ENCODE measurements at places on chromosomes 3 and 15.

DNA sequence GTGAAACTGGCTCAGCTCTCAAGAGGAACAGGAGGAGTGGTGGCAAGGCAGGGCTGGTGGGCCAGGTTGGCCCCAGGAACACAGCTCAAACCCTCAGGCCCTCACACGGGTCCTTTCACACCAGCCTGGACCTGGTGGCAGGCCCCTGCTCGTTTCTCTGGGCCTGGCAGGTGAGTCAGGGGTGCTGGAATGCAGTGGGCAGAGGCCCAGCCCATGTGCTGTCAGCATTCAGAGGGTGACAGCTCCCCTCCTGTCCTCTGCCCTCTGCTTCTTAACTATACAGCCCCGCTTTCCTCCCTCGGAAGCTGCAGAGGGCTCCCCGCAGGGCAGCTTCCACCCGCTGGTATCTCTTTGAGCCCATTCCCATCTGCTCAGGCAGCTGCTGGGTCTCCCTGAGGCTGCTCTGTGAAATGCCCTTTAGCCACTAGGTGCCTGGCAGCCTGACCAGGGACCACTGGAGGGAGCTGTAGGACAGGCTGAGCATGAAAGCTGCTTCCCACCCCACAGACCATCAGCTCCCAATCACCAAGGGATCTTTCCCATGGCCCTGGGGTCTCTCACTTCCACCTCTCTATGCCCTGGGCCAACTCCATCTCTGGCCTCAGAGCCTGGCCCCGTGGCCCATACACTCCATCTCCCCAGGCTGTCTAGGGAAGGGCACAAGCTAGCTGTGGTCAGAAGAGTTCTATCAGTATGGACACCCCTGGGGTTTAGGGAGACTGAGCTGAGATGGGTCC lies 24.8 kb downstream of the SHF start:
- peak; percentile 69 for DNase-seq

- no peak for DNase-seq
Observed at GRCh38 chr15:91547356-91547755, 306.2 kb upstream of the SLCO3A1 start.

GRCh38 chr15:101810876-101811275 lies 1.1 kb upstream of the OR4F15 start:
- no peak for DNase-seq

DNA sequence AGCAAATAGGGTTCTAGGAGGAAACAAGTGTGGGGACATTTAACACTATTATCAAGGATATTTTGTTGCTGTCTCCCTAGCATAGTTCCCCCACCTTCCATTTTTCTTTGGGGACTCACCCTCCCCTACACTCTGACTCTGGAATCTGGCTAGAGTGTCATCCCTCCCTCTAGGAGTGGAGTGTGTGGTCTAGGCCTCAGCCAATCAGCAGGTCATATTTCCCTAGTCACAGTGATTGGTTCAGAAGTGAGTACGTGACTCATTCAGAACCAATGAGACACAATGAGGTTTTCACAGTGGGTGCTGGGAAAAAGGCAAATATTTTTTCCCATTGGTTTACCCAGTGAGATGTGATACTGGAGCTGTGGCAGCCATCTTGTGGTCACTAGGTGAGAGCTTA lies 234.4 kb downstream of the SHQ1 start:
- no peak for DNase-seq

- no peak for DNase-seq
Observed at GRCh38 chr15:62779036-62779770, 263.3 kb upstream of the TPM1 start.

DNA sequence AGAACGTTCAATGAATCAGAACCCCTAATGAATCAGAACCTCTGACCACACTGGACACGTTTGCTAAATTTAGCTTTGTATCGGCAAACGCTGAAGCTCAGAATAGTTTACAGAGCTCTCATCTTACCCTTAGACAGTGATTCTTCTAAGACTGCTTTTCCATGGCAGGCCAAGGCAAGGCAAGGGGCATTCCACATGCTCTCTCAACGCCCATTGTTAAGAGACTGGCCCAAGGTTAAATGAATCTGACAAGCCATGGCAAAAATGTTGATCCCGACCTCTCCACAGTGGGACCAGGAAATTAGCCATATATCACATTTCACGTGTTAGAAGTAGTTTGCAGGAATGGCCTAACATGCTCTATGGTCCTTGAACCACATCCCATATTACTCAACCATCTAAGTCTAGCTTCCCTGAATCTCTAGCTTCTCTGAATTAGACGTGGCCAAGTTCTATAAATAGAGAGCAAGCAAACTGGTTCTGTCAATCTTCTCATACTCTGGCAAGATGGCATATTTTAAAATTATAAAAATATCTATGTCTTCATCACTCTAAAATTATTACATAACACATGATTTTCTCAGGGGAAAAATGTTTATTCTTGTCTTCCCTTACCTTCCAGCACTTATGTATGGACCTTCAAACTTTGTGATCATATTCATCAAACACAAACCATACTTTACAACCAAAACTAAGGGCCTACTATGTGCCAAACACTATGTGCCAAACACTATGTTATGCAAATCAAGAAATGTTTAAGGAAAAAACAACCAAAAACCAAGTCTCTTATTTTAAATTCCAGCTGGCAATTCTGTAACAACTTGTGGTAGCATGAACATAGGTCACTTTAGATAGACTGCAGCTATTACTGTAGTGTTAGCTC lies 54.3 kb downstream of the AAGAB start:
- no peak for DNase-seq

- DNase-seq = peak; percentile 31
Observed at GRCh38 chr15:72503147-72503546, 29.0 kb downstream of the ARIH1 start.

DNA sequence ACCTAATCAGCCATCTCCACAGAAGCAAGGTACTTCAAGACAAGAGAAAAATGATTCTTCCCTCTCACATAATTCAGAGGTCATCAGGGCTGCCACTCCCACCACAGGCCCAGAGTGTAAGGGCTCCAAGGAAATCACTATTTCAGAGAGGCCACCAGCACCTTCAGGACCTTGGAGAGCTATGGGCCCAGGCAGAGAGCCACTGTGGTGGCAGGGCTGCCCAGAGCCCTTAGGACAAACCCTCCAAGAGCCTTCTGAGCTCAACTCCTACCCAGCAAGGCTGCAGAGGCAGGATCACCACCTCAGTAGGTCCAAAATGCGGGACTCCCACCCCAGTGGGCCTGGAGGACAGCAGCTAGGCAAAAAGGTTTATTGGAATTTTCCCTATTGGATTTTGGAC lies 17.9 kb upstream of the FAN1 start:
- no peak for DNase-seq

DNA sequence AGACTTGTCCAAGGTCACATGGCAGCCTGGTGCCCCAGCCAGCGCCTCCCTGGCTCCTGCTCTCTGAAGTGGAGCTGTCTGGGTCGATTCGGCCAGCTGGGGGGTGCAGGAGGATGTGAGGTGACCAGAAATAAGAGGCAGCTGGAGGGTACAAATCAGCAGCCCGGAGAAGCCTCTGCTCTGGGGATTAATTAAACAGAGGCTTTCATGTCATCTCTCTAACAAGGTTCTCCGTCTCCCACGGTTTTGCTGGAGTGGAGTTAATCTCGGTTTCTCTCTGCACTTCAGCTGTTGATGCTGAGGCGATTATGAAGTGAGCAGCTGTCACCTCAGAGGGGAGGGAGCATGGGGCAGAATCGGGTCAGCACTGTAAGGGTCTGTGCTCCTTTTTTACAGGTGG lies 236.8 kb downstream of the TLE3 start:
- no peak for DNase-seq

GRCh38 chr15:45180201-45180600 lies 7.6 kb downstream of the SHF start:
- peak; percentile 24 for DNase-seq

- DNase-seq = no peak
Observed at GRCh38 chr15:59401824-59402569, 29.3 kb upstream of the MYO1E start.

GRCh38 chr3:171460725-171461524 lies 720 bp upstream of the TNIK start:
- DNase-seq = peak; percentile 44

GRCh38 chr3:119779731-119780383 lies 2.0 kb upstream of the NR1I2 start:
- DNase-seq = no peak

GRCh38 chr3:97950360-97950759 lies 21.9 kb downstream of the RIOX2 start:
- no peak for DNase-seq

DNA sequence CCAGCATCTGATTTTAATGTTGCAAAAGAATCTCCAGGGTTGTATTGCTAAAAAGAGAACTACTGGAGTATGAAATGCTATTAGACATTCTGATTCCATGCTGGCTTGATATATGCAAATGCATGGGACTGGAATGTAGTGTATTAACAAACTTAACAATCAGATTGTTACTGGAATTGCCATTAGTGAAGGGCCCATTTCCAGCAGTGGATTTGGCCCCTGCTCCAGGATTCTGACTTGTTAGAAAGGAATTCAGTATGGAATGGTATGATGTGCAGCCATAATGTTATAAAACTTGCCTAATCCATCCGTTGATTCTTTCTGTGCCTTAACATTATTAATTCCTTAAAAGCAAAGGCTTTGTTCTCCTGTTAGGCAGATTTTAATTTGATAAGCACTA lies 7.9 kb downstream of the ARRDC4 start:
- DNase-seq = no peak

- DNase-seq = no peak
Observed at GRCh38 chr3:42853739-42854302, 21.9 kb downstream of the CYP8B1 start.

GRCh38 chr3:195616681-195617080 lies 32.9 kb upstream of the APOD start:
- no peak for DNase-seq

- no peak for DNase-seq
Observed at GRCh38 chr3:57230006-57230405, 2.5 kb downstream of the APPL1 start.

GRCh38 chr15:29092376-29093064 lies 177.1 kb downstream of the NSMCE3 start:
- DNase-seq = no peak

GRCh38 chr3:131596884-131597283 lies 94.1 kb upstream of the MRPL3 start:
- no peak for DNase-seq

DNA sequence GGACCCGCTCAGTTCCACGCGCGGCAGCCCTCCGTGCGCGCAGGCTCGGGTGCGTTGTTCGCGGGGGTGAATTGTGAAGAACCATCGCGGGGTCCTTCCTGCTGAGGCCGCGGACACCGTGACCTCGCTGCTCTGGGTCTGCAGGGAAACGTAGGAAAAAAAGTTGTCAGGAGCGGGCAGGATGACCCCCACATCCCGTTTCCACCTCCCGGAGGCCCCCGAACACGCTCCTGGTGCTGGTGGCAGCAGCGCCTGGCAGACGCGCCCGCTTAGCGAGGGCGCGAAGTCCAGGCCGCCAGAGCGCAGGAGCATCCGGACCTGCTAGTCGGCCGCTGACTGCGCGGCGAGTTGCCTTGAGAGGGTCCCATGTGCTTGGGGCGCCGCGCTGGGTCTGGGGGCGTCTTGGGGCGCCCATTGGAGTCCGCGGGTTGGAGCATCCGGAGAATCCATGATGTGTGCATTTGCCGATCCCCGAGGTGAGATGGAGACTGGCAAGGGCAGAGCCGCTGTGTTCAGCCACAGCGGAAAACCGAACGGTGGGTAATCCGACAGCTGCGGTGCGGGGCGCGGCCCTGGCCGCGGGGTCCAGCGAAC lies 520 bp downstream of the GREM1 start:
- DNase-seq = no peak

GRCh38 chr3:157063926-157064325 lies 96.0 kb downstream of the CCNL1 start:
- no peak for DNase-seq

DNA sequence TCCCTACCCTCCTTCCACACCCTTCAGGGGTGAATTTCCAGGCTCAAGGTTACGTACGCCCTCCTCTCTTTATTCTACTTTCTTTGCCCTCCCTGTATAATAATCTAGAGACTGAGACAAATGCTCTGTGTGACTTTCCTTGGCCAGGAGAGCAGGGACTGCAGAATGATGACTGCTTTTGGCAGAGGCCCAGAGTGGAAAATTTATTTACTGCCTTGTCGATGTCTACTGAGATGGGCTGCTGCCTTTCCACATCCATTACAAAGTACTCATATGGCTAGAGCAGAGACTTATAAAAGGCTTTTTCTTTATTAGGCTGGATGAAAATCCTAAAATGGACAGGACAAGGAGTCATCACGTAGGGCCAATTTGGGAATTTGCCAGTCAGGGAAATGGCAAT lies 576.2 kb downstream of the TUSC7 start:
- no peak for DNase-seq

DNA sequence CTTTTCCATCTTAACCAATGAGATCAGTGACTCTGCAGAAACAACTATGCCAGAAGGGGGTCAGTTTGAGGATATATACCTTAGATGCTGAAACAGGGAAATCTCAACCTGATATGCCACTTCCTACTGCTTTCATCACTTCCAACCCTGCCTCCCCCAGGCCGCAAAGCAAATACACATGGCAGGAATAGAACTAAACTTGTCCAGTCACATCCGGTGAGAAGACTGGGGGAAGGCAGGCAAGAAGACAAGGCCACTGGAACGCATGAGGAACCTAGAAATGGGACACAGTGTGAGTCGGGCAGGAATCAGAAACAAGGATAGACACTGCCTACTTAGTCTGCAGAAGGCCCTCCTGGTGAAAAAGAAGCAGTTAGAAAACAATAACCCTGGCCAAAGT lies 90.6 kb downstream of the MYO5A start:
- no peak for DNase-seq

DNA sequence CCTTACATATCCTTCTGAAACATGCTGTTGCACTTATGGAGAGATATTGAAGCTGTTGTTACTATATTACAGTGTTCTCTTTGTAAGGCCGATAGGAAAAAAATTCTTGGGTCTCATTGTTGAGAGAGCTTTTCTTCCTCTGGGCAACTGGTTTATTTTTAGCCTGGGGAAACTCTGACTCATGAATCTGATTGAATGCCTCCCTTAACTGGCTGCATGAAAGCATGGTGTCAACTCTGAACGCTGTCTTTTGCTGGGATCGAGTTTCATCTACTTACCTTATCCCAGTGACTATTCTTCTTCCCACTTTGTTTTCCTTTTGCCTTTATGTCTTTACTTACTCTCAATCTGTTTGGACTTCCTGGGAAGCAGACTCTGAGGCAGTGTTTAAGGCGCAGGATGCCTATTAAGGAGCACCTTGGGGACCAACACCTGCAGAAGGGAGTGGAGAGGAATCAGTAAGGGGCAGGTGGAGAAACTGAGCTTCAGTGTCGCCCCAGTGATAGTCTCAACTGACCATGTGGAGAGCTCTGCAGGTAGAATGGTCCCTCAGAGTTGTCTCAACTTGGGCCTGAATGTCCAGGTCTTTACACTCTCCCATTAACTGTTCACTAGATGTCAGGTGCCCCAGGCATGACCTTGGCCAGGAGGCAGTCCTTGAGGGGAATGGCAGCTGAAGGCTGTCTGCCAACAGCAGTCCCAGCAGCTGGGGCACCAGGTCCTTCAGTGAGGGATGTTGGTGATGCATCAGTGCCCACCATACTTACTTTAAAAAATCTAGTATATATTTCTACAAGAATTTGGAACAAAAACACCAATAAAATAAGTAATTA lies 88.9 kb upstream of the CCNL1 start:
- DNase-seq = no peak

Measured in CD4-positive, alpha-beta T cell treated with Interleukin-10 for 1 hour (primary cell).